Myocyte (in vitro differentiated cells): ENCODE measurements at places on chromosomes 5 and 9.
A peak's percentile ranks its signal among the peaks of the same experiment; 100 is the strongest.

DNA sequence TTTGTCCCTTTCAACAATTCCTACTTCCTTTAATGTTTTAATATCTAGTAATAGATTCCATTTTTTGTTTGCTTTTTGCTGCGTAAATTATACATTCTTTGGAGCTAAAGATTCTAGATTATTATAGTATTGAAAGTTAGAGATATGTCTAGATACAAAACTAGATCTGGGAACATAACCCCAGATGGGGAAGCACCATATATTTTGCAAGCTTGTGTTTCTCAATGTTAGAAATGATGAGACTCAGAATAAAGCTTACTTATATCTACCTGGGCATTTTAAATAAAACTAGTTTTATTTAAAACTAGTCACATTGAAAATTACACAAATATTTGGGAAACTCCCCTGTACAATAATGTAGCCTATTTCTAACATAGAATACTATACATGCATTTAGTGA is 32.2 kb downstream of the TRIO start:
- no peak for DNase-seq

DNA sequence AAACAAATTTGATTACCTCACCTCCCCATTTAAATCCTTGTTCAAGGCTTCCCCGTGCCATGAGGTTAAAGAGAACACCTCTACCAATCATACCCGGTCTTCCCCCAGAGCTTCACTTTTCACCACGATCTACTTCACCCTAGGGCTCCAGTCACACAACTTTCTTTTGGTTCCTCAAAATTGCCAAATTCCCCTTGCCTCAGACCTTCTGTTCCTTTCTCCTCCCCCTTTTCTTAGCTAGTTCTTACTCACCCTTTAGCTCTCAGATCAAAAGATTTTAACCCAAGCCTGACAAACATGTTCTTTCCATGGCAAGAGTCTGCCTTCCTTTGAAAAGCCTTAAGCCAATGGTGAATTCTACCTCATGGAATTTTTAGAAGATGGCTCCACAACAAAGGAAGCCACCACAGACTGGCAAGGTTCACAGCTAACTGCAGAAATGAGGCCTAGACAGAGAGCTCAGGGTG is 56.7 kb downstream of the MAPKAP1 start:
- no peak for DNase-seq

GRCh38 chr9:79390781-79391770 is 180.7 kb upstream of the TLE4 start:
- DNase-seq: peak; percentile 17

DNA sequence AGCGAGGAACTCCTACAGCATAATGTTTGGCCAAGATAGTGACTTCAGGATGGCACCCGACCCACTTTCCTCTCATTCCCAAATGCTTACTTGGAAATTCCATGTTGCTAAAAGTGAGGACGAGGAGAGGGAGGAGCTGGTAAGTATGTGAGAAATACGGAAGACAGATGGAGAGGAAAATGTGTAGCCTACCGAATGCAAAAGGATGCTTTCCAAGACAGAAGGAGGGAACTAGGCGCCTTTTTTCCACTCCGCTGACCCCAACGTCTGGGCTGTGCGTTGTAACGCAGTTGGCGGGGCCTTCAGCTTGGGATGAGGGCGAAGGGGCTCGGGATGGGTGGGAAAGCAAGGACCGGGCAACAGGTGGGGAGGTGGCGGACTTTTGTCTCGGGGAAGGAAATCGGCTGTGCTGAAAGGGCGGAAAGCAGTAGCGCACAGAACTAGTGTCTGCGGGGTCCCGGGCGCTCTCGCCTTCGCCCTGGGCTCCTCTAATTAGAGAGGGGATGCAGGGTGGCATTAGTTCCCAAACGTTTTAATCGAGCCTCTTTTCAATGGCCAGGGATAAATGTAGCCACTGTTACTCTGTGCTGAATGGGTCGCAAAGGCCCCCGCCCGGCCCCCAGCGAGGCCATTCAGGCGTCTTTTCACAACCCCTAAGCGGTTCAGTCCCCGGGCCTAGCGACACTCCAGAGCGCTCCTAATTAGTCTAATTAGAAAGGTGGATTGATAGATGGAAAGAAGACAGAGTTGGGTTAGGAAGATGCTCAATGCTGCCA is 12.6 kb downstream of the FOXD1 start:
- DNase-seq: no peak

DNA sequence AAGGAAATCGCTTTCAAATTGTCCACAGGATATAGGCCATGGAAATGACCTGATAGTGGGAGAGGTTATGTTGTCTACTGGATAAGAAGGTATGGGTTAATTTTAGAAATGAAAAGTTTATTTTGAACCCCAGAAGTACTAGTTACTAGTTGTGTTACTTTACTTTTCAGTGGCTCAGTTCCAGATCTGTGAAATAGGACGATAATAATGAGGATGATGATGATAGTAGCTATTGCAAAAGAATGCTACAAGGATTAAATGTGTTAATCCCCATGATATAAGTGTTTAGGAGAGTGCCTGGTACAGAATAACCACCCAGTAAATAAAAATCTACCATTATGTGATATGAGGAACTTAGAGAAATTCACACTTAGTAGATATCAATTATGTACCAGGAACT is 120.8 kb downstream of the PDE4D start:
- DNase-seq: no peak

GRCh38 chr5:167773668-167774301 is 517.7 kb upstream of the WWC1 start:
- DNase-seq: no peak

GRCh38 chr9:81077572-81077971 is 611.8 kb downstream of the TLE1 start:
- DNase-seq: no peak

DNA sequence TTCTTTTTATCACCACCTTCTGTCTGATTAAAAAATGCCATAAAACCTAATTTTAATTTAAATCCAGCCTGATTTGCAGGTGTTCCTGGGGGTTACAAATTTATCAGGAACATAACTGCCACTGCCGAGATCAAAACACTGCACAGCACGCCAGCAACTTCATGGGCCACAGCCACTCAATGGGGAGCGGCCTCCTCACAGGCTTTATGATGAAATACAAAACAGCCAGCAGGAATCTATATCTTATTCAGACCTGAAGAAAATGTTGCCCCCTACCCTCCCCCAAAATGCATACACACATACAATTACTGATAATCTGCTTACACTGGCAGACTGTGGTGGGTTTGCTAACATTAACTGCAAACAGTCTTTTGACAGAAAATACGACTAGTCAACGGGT is 151.7 kb upstream of the POU5F2 start:
- DNase-seq: no peak

- no peak for DNase-seq
Observed at GRCh38 chr9:37683531-37684371, 33.0 kb downstream of the FRMPD1 start.

GRCh38 chr5:40681363-40682153 is 1.8 kb downstream of the PTGER4 start:
- peak; percentile 54 for DNase-seq

- peak; percentile 78 for DNase-seq
Observed at GRCh38 chr5:132420706-132421272, 51.3 kb downstream of the SLC22A5 start.
